ENCODE measurements at places on chromosomes 1 and 21. TPM values are rescaled to one million over a fixed set of nuclear protein-coding genes. Genes with fewer than 3 reads are reported as not detected.

- peaks cover 100% of the 10 kb centered on the region for H3K27me3 ChIP-seq
- no peak overlapping the region for H3K4me3 ChIP-seq
- no peak overlapping the region for H3K27ac ChIP-seq
- H3K36me3 ChIP-seq, result no peaks in the 10 kb centered on the region
- no peak for DNase-seq
- H3K4me1 ChIP-seq, result no peaks in the 10 kb centered on the region
These were observed 108.1 kb upstream of the CSF3R start for GRCh38 chr1:36590771-36591170.

DNA sequence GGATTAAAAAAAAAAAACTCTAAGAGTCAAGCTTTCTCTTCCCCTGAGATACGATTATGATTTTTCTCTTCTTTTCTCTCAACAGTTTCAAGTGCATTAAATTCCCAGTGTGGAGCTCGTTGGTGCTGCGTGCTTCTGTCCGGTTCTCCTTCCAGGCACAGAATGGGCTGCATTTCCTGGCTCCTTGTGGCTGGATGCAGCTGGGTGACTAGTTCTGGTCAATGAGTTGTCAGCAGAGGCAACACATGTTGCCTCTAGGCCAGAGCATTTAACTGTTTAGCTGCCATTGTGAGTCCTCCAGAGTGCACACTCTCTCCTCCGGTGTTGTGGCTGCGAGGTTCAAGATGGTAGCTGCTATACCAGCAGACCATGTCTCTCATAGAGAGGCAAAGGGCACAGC, 312.9 kb downstream of the RRAGC start:
- H3K36me3 ChIP-seq, result no peaks in the 10 kb centered on the region
- H3K4me3 ChIP-seq, result no peak overlapping the region
- H3K27ac ChIP-seq, result no peak overlapping the region
- no peak for DNase-seq
- H3K4me1 ChIP-seq, result no peaks in the 10 kb centered on the region

- H3K27me3 ChIP-seq, result no peaks in the 10 kb centered on the region
- no peak overlapping the region for H3K4me3 ChIP-seq
- H3K27ac ChIP-seq, result no peak overlapping the region
These were observed 23.7 kb downstream of the KCNJ15 start for GRCh38 chr21:38280454-38280853.

DNA sequence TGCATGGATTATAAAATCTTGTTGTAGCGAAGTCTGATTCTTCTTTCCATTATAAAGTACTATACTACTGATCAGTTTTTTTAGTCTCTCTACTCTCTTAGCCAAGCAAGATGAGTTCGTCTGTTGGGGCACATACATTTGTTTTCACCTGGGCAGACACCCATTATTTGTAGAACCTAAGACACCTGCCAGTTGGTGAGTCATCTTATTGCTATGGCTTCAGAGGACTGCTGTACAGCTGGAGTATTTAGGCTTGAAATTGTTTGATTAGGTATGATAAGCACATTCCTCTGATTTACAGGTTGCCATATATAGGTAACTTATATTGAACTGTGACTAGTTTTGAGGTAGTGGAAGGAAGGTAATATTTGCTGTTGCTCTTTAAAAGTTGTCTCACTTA, 17.2 kb downstream of the RBM15 start:
- H3K4me3 ChIP-seq, result no peak overlapping the region
- peaks cover 15% of the 10 kb centered on the region for H3K36me3 ChIP-seq

ATP1A4 gene
- 0.11 TPM for total RNA-seq

PSRC1 gene
- 0.80 TPM for total RNA-seq

TCHHL1 gene
- total RNA-seq, result not detected

- H3K27me3 ChIP-seq, result peaks cover 34% of the 10 kb centered on the region
- DNase-seq, result no peak
- H3K4me1 ChIP-seq, result peaks cover 21% of the 10 kb centered on the region
- H3K27ac ChIP-seq, result no peak overlapping the region
- H3K4me3 ChIP-seq, result no peak overlapping the region
These were observed 11.3 kb upstream of the IL22RA1 start for GRCh38 chr1:24154215-24154614.

All from left ventricle myocardium inferior (tissue), 1 donor.